ENCODE measurements at places on chromosomes 16 and 17. TPM values are rescaled to one million over a fixed set of nuclear protein-coding genes. Genes with fewer than 3 reads are reported as not detected.

GRCh38 chr17:20097330-20097729 is 88.2 kb downstream of the SPECC1 start:
- no peak for DNase-seq

TBKBP1 gene
- total RNA-seq = 21.7 TPM

BAHCC1 gene
- 11.0 TPM for total RNA-seq

TNFRSF17 gene
- total RNA-seq = not detected

SBK1 gene
- not detected for total RNA-seq

THRA gene
- total RNA-seq = 74.7 TPM

DNA sequence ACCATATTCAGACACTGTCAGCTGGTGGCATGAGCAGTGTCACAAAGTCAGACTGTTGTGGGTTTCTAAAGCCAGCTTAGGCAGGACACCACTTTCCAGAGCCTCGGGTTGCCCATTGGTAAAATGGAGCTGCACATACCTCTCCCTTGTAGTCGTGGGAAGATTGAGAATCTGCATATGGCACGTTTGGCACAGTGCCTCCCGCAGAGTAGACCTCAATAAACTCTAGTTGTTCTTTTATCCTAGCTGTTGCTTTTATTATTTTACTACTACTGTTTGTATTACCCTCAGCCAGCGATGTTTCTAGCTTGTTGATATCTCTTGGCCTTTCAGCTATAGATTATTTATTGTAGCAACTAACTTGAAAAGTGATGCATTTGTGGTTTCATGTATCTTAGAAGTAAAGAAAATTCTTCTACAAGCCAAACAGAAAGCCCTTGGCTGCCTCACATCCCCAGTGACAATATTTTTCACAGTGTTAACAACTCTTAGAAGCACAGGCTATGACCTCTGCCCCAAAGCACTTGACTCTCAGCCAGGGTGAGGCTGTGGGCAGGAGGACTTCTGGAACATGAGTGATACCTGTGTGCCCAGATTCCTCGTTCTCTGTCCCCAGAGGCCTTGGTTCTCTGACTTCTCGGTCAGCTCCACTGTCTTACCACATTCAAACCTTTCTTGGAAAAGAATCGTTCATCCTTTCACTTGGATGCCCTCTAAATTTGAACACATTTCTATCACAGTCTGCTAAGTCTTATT is 351.6 kb downstream of the SNX29 start:
- no peak for DNase-seq

GRCh38 chr17:45910667-45911066 is 16.3 kb downstream of the MAPT start:
- no peak for DNase-seq

OR3A3 gene
- total RNA-seq = not detected

HEXIM1 gene
- total RNA-seq = 42.1 TPM

ZG16 gene
- not detected for total RNA-seq

CDH13 gene
- total RNA-seq = 18.3 TPM
